ENCODE measurements at places on chromosomes 1 and 21.

- no peak for DNase-seq
Measured at GRCh38 chr1:22597996-22598395, 34.7 kb downstream of the EPHA8 start.

DNA sequence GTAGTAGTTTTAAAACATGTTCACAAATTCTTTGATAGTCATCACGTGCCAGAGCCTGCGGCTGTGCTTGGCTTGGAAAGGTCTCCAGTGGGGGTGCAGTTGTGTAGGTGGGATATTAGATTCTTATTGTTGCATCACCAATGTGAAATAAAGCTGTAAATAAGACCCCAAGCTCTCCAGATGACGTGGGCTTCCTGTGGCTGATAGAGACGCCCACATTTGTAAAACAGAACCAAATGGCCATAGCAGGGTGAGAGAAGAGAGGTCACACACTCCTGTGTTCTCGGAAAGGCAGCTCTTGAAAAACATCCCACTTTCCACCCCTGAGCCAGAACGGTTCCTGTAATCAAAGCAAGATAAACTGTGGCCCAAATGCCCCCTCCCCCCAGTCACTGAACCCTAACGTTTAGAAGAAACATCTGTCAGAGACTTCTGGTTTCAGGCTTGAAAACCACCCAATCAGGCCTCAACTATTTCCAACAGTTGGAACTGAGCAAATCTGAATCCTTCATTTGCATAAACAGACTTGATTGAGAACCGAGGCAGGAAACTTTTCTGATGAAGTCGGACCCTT is 6.6 kb upstream of the NTPCR start:
- DNase-seq: peak; percentile 19

GRCh38 chr1:91850708-91851107 is 35.2 kb downstream of the TGFBR3 start:
- DNase-seq: no peak

- DNase-seq: no peak
Measured at GRCh38 chr1:203461717-203462116, 13.9 kb upstream of the PRELP start.

- no peak for DNase-seq
Measured at GRCh38 chr1:244239261-244239770, 188.2 kb downstream of the ZBTB18 start.

DNA sequence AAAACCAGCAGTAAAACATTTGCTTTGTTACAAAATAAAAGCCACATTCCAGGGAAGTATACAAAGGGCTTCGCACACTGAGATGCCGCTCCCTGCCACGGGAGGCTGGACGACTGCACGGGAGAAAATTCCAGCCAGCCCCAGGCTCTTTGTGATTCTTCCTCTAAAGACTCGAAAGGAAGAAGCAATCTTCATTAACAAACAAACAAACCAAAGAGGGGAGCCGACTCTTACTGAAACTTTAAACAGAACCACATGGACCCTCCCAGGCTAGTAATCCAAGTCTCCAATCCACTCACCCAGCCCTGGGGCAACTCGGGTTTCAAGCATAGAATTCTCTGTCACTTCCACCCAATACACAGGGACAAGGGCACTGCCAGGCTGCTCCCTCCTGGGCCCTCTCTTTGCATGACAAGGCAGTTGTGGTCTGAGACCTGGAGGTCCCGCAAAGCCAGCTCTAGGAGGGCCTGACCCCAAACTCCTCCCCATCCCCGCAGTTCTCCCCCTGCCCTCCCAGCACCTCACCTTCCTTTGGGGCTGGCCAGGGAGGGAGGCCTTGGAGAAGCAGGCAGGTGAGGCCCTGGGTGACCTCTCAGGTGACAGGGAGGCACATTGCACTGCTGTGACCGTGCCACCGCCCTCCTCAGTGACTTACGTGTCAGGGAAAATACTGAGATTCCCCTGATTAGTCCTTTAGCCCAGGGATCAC is 26.6 kb upstream of the COL18A1 start:
- no peak for DNase-seq

DNA sequence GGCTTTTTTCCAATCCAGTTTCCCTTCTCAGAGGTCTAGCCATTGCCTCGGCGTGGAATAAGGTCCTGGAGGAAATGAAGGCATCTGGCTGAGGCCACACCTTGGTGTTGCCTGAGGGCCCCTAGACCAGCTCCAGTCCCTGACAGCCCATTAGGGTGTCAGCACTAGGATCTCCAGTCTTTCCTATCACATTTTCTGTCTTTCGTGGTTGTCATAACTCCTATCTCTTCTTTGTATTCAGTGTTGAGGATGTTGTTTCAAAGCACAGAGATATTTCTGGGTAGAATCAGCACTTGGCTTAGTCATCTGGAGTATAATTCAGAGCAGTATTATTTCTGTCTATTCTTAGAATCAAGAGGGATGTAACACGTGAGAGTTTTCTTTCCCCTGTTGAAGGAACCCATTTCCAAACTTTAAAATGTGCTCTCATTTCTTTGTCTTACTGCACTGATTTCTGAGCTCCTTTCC is 844.3 kb downstream of the KCNT2 start:
- no peak for DNase-seq

DNA sequence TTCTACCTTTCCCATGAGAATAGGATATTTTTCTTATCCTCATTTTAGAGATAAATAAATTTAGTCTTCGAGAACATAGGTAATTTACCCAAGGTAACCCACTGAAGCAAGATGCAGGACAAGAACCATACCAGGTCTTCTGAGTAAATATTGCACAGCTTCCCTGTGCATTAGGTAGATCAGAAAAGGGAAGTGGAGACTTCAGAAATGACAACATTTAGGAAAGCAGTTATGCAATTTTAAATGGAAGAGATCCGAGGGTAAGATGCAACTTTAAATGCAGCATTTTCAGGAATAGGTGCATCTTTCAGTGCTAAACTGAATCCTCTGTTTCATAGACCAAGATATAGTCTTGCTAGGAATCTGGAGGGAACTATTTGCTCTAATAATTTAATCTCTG is 206.4 kb upstream of the SGIP1 start:
- DNase-seq: no peak

DNA sequence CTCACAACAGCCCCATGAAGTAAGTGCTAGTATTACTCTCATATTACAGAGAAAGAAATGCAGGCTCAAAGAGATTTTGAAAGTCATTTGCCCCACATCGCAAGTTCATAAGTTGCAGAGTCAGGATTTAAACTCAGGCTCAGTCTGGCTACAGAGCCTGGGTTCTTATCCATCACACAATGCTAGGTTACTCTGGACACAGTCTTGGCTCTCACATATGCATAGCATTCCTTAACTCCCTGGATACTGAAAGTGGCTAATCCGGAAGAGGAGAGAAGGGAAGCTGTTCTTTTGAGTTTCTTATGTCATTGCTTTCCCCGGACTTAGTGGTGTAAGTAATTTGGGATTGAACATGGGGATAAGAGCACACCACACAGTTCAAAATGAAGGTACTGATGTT is 357.4 kb upstream of the PLXNA2 start:
- DNase-seq: no peak

GRCh38 chr1:213291526-213291925 is 240.5 kb downstream of the RPS6KC1 start:
- DNase-seq: no peak
